ENCODE measurements at places on chromosomes 3 and 15.

- no peak for DNase-seq
Observed at GRCh38 chr15:27706300-27706699, 392.8 kb downstream of the OCA2 start.

- DNase-seq, result no peak
Observed at GRCh38 chr15:80216911-80217310, 35.1 kb downstream of the CTXND1 start.

DNA sequence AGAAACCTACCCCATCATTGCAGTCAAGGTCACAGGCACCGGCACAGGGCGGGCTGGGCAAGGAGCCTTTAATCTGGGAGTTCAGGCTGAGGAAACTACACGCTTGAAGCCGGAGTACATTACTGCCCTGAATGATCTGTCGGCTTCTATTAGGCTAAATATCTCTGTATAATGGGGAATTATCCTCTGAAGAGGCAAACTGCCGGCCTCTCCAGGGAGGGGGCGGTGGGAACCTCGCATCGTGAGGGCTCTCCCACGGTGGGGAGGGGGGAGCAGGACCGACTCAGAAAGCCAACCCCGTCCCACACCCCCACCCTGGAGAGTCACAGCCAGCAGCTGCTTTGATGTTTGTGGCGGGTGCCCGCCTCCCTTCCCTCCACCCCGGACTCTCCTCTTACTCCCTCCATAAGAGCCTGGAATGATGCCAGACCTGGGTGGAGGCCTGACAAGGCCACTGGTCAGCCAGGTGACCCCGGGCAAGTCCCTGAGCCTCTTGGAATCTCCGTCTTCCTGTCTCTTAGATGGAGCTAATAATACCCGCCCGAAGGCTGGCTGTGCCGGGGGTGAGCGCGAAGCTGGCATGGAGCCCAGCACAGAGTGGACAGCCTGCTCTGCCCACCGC is 63.4 kb upstream of the LINGO1 start:
- no peak for DNase-seq

- no peak for DNase-seq
Observed at GRCh38 chr3:170752571-170753155, 117.3 kb downstream of the RPL22L1 start.

GRCh38 chr3:195001261-195001660 is 269.7 kb downstream of the XXYLT1 start:
- DNase-seq, result no peak

DNA sequence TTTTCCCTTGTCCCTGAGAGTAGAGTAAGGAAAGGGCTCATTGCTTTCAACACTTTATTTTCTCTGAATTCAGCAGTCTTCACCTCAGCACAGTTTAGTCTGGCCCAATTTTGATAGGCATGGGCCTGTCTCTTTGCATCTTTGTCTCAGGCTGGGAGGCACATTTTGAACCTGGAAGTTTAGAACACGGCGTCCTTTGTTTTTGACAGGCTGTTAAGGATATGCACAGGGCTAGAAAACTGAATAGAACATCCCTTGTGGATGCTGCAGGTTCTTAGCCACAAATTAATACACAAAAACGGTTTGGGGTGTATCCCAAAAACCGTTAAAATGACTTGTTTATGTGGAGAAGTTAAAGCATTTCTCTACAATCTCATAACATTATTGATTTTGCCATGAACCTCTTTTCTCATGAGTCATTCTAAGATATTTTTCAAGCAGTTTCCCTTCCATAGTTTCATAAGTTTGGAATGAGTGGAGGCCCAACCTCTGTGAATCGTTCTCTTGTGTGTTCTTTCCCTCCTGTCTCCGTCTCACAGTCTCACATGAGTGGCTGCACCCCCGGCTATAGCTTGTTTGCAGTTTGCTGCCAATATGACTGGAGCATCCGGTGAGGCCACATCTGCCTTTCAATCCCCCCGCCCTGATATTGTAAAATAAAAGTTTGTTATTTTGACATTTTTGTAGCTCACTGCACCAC is 192.9 kb upstream of the EIF1B start:
- no peak for DNase-seq

DNA sequence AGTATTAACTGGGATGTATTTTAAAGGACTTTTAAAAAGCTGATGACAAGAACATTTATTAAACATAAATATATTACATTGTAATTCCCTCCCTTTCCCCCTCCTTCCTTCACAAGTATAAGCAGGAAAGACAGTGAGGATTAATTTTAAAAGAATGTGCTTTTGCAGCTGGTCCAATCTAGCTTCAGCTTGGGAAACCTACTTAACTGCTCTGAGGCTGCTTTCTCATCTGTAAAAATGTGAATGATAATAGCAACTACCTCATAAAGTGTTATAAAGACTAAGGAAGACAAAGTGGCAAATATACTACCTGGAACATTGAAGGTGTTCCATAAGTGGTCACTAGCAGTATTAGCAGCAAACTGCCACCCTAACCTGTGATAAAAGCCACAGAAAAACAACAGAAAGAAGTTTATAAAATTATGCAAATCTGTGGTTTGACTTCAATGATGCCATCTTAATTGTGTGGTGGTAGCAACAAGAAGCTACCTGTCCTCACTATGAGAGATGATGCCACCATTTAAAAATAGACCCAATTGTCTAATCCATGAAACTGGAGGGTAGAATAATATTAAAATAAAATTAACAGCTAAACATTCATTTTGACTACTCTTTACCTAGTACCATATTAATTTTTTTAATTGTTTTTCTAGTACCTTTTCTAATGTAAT is 20.0 kb downstream of the DHX36 start:
- DNase-seq, result no peak

DNA sequence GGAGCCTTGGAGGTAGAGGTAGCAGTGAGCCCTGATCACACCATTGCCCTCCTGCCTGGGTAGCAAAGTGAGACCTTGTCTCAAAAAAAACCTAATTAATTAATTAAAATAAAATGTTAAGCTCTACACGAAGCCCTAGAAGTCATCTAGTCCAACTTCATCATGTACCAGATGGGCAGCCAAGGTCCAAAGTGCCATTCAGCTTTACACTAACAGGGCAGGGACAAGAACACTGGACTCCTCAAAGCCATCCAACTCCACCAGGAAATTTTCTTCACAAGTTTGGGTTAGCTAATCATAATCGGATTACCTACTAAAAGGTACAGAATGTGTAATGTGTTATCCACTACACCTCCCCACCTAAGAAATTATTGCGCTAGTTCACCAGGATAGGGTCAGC is 48.8 kb downstream of the WWTR1 start:
- DNase-seq, result no peak

DNA sequence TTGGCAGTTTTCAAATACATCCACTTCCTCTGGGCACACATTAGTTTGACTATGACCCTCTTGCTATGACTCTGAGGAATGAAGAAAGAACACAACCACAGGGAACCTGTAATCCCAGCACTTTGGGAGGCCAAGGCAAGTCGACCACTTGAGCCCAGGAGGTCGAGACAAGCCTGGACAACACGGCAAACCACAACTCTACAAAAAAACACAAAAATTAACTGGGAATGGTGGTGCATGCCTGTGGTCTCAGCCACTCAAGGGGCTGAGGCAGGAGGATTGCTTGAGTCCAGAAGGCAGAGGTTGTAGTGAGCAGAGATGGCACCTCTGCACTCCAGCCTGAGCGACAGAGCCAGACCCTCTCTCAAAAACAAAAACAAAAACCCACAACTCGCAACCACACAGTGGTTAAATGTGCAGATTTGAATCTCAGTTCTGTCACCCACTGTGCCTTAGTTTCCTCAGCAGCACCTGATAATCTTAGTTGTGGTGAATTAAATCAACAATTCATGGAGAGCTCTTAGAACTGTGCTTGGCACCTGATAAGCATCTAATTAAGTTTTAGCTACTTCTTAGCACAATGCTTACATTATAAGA is 65.7 kb downstream of the MYLK start:
- DNase-seq, result no peak

DNA sequence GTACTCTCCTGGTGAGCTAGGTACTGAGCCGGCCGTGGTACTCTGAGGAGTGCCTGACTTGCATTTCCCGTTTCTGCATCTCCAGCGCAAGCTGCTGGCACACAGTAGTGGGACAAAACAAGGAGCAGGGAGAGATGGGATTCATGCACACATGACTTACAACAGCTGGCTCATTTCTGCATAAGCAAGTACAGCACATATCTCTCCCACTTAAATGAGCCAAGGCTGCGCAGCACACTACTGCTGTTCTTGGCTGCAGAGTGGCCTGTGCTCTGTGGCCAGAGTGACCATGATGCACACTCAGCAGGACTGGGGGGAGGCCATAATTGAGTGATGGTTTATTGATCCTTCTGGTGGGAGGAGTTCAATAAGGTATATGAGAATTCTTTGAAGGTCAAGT is 59.2 kb upstream of the ABHD17C start:
- no peak for DNase-seq

DNA sequence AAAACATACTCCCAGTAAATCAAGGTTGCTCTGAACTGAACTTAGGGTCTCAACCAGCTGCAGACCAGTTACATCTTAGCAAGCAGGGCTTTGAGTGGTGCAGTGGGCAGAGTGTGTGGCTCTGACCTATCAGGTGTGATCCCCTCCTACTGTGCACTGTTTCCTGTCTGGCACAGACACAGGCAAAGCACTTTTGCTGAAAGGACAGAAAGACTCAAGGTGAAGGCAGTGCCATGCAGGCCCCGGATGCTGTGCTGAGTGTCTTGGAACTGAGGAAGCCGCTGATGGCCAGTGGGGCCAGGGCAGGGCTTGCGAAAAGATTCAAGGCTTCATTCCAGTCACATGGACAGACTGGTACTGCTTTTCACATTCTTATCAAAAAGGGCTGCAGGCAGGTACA is 85.2 kb downstream of the CACNA1D start:
- no peak for DNase-seq

DNA sequence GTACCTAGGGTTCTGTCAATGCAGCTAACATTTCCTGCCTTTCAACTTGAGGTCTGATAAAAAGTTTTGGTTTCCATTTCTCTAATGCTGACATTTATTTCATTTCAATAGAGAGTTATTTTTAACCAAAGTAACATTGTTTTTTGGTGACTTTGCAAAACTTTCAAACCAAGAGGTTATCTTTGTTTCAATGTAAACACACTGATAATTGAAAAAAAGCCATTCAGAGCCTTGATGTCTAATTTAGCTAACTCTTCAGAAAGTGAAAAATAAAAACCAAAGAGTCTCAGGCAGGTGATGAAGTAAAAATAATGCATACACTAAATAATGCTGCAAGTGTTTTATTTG is 9.6 kb upstream of the TIPARP start:
- no peak for DNase-seq

GRCh38 chr3:50275141-50275995 is 3.5 kb upstream of the LSMEM2 start:
- DNase-seq, result no peak

DNA sequence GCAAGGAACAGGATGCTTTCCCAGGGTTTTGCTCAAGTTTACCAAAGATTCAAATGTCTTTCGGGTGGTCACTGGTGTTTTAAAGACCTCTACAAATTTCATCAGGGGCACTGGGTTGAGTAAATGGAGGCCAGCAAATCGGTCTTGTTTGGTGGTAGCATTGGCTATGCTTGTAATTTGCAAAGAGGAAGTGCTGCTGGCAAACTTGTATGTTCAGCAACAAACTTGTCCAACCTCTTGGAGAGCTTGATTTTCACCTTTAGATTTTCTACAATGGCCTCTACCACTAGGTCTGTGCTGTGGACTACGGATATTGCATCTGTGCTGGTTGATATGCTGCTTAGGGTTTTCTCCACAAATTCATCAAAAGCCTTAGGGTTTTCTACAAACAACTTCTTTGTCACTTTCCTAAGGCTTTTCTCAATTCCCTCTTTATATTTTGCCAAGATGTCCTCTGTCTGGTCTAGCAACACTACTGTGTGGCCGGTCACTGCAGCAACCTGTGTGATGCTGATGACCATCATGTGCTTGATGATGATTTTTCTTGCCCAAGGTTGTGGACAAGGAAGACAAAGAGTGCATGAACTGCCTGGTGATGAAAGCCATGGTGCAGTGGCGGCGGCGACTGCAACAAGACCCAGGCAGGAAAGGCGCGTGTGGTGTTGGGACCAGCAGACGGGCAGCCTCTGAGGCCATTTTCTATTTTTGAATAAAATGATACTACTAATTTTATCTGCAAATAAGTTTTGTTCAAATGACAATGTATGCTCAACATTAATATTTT is 50.8 kb downstream of the RFX7 start:
- no peak for DNase-seq

DNA sequence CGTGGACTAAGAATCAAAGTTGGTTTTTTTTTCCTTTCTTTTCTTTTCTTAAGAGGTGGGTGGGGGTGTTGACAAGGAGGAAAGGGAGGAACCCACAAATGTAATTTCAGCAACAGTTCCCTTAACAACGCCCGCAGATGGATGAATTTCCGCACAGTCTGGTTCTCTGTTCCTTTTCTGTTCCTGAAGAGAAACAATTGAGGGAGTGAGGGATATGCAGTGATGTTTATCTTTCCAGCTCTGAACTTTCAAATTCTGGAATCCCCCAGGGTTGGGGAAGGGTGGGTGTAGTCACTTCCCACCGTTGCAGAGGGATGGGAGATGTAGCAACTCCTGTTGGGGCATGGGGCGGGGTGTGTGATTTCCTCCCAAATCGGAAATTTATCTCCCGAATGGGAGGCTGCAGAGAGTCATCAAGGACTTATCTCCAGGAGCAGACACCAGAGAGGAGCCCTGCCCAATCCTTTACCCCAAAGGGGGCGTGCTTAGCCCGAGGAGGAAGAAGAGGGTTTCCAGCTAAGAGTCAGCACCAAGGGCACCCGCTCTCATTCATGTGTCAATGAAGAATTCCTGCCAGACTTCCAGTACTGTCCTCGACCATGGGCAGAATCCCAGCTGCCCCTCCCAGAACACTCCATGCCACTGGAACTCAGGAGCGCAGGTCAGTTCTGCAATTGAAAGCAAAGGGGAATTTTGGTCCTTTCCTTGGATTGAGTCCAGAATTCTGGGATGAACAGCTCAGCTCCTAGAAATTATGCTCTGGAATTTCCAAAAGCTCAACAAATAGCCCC is 35.0 kb upstream of the CFAP161 start:
- no peak for DNase-seq

- no peak for DNase-seq
Observed at GRCh38 chr3:150238048-150238802, 169.9 kb upstream of the TSC22D2 start.

GRCh38 chr3:2784627-2785026 is 325.5 kb downstream of the IL5RA start:
- DNase-seq, result no peak

- no peak for DNase-seq
Observed at GRCh38 chr3:144777906-144778305, 806.3 kb downstream of the DIPK2A start.

GRCh38 chr3:194604837-194605236 is 28.4 kb downstream of the TMEM44 start:
- DNase-seq, result no peak
